Esophagus mucosa (tissue), 1 donor: ENCODE measurements at places on chromosomes 7 and 10.

- ATAC-seq: peak; percentile 78
These were observed 43.2 kb downstream of the CCNY start for GRCh38 chr10:35379226-35380137.

- ATAC-seq: peak; percentile 47
These were observed 669 bp downstream of the PI4K2A start for GRCh38 chr10:97640868-97641811.

- ATAC-seq: no peak
These were observed 48.9 kb downstream of the OGDH start for GRCh38 chr7:44655341-44655740.

- ATAC-seq: no peak
These were observed 2.3 kb downstream of the GSDME start for GRCh38 chr7:24754906-24755506.

DNA sequence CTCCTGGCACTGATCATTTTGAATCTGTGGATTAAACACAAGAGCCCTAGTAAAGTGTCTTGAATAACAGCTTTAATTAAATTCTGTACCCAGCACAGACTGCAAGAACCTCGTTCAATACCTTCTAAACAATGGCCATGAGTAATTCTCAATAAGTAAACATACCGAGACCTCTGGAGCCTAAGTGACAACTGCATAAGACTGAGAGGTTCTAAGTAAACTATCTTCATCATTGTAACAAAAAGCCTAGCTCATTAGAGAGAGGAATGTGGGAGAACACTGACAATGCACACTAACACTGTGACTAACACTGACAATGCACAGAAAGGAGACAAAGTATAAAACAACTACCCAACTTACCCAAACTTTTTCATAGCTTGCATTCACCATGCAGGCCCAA, 117.4 kb downstream of the ELAPOR2 start:
- peak; percentile 23 for ATAC-seq

- no peak for ATAC-seq
These were observed 357.1 kb downstream of the SEMA3D start for GRCh38 chr7:84829719-84830118.

- ATAC-seq: no peak
These were observed 14.5 kb downstream of the HIPK2 start for GRCh38 chr7:139763330-139763729.

GRCh38 chr10:70354556-70354955, 27.9 kb downstream of the LRRC20 start:
- ATAC-seq: no peak

- ATAC-seq: no peak
These were observed 7.0 kb downstream of the MXI1 start for GRCh38 chr10:110214371-110214826.

- no peak for ATAC-seq
These were observed 122.3 kb downstream of the SPDYE5 start for GRCh38 chr7:75614401-75614800.

- ATAC-seq: no peak
These were observed 66.5 kb downstream of the ANK3 start for GRCh38 chr10:60323162-60323561.

DNA sequence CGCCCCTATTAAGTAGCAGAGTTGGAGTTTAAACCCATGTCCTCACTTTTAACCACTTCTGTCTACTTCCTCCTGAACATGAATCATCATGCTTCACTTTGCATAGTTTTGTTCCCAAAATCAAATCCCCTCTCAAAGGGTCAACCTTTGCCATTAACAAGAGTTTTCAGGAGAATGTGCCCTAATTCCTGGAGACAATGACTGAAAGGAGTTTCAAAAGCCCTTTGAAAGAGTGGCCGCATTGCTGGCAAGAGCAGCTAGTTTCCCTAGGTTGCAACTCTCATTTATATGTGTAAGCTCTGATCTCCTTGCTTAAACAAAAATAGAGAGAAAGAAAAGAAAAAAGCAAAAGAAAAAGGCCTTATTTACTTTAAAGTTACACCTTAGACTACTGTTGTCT, 9.2 kb downstream of the LGI1 start:
- ATAC-seq: no peak

- ATAC-seq: peak; percentile 53
These were observed 151.8 kb upstream of the YAE1 start for GRCh38 chr7:39414224-39415035.

DNA sequence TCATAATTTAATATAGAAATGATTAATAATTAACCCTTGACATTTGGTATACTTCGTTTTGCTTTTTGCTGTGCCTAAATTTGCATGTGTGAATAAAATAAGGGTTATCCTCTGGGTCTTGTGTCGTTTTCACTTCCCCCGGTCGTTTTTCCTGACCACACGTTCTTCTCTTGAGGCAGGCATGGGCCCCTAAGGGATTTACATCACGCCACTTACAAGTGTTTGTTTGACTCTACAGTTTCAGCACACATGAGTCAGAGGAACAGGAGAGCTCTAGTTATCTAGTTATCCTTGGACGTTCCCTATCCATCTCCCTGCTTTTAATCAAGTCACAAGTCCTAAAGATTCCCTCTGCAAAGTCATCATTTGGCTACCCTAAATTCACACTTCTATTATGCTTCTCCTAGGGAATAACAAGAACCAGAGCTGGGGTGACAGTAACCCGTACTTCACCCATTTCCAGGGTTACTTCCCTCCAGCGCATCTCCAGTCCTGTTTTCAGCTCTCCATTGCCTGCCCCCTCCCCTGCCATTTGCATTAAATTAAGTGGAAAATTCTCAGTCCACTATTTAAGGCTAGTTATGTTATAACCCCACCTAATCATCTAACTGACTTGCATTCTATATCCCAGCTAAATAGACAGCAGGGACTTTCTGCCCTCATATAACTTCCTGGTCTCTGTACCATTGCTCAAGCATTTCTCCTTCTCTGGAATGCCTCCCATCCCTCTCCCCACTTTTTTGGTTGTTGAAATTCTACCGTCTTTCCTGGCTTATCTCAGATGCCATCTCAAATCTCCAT, 206.9 kb downstream of the PTEN start:
- ATAC-seq: no peak
